CD4-positive, alpha-beta T cell treated with Interleukin-6 for 4 hours (primary cell): ENCODE measurements at places on chromosomes 4 and X.

GRCh38 chrX:97850911-97851310 lies 967.2 kb downstream of the RPA4 start:
- no peak for DNase-seq

DNA sequence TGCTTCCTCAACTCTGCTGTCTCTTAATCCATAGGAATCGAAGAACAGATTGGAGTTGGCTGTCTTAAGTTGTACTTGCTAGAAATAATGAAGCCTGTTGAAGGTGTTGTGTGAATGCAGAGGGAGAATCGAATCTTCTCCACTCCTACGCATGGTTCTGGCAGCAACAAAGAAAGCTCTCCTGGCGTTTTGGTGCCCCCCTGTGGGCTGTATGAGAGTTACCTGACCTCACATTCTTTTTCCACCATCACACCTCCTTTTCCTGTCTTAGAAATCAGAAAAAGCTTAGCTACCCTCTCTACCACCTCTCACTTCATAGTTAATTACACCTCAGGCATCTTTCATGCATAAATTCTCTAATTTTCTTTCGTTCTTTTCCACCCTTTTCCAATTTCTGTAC lies 16.3 kb downstream of the KLF8 start:
- DNase-seq: peak; percentile 69

DNA sequence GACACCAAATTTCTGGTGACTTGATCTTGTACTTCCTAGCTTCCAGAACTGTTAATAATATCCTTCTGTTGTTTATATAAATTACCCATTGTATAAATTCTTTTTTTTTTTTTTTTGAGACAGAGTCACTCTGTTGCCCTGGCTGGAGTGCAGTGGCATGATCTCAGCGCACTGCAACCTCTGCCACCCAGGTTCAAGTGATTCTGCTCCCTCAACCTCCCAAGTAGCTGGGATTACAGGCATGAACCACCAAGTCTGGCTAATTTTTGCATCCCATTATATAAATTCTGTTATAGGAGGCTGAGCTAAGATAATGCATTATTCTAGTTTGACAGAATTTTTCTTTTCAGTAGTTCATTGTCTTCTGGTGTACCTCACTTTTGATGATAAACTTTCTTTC lies 157.0 kb upstream of the DDIT4L start:
- no peak for DNase-seq

GRCh38 chr4:101791182-101791558 lies 640 bp downstream of the BANK1 start:
- no peak for DNase-seq

GRCh38 chr4:169618286-169618685 lies 2.1 kb upstream of the CLCN3 start:
- DNase-seq: no peak

DNA sequence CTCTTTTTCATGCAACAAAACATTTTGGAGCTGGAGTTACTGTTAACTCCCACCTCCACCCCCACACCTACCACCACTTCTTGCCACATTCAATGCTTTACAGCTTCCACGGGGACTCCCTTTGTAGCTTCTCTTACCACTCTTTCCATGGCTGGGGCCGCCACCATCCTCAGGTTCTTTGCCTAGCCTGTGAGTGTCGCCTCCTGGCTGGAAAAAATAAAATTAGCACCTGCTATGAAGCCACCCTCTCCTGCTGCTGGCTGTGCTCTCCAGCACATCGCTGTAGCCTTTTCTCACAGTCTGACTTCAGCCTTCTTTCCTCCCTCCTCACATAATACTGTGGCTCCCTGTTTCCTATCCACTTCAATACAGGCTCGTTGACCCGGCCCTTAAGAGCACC lies 114.4 kb downstream of the FRAS1 start:
- no peak for DNase-seq

DNA sequence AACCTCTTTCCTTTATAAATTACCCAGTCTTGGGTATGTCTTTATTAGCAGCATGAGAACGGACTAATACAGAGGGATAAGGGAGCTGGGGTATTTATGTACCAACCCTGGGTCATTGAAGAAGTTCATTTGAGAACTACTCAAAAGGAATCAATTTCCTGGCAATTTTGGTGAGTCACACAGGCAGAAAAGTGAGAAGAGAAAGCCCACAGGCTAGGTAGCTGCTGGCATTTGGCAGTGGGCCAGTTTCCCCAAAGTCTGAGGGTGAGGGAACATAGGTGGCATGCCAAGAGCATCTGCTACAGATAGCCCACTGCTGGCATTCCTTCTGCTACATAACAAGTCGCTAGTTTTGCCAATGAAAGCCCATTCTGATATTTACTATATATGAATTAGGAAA lies 411.2 kb downstream of the MID1IP1 start:
- peak; percentile 57 for DNase-seq
